ENCODE measurements at places on chromosomes 7 and 10.
A peak's percentile ranks its signal among the peaks of the same experiment; 100 is the strongest.

DNA sequence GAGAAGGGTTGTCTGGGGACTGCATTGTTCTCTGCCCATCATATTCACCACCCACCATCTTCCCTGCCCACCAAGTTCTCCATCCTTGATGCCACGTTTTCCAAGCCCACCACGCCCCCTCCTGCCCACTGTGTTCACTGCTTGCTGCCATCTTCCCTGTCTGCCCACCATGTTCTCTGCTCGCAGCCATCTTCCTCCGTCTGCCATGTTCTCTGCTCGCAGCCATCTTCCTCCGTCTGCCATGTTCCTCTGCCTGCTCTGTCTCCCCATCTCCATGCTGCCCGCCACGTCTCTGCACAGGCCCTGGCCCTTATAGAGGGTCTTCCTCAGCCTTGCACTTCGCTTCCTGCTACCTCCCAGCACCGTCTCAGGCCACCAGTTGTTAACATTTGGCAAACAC lies 30.0 kb upstream of the ZNF32 start:
- no peak for DNase-seq

- DNase-seq, result no peak
Observed at GRCh38 chr10:6299234-6299633, 96.5 kb downstream of the PFKFB3 start.

DNA sequence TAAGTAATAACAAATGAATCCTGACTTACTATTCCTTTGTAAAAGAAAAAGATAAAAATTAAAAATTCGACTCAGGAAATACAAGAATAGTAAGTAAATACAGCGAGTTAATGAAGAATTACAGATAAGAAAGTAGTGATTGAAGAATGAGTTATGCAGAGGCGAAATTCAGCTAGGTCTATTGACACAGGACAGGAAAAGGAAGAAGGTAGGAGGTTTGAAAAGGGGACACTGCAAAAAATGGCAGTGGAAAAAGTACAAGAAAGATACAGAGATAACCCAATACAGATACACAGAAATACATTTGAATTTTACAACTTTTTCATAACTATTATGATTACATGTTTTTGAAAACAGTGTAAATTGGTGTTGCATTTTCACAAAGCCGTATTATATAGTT lies 28.0 kb downstream of the JAZF1 start:
- no peak for DNase-seq

- no peak for DNase-seq
Observed at GRCh38 chr7:159116581-159117339, 27.9 kb downstream of the VIPR2 start.

DNA sequence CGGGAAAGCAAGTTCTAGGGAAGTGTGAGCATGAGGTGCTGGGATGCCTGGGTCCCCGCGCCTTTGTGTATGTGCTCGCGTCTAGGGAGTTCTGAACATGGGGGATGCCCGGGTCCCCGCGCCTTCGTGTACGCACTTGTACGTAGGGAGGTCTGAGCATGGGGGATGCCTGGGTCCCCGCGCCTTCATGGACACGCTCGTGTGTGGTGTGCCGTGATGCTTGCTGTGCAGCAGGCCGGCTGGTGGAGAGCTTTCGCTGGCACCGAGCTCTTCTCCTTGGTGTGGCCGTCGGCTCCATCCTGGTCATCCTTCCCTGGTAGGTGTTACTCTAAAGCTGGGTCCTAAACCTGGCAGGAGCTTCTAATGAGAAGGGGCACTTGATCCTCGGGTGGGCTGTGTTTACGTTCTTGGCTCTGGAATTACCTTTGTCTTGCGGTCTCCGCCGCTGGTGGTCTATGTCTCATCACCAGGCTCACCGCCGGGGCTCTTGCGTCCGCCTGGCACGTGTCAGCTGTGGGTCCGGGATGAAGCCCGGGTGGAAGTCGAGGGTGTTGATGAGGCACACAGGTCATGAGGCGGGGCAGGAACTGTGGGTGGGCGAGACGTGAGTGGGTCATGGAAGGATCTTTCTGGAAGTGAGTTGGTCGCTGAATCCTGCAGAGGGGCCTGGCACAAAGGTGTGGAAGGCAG lies 63.5 kb downstream of the DNAJB6 start:
- DNase-seq, result no peak

- DNase-seq, result no peak
Observed at GRCh38 chr10:104774234-104774633, 133.1 kb downstream of the SORCS3 start.

DNA sequence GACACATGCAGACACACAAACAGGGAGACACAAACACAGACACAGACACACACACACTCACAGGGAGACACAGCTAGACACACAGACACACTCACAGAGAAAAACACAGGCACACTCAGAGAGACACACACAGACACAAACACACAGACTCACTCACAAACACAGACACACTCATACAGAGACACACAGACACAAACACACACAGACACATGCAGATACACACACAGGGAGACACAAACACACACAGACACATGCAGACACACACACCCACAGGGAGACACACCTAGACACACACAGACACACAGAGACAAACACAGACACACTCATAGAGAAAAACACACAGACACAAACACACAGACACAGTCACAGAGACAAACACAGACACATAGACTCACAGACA lies 67.9 kb downstream of the ADARB2 start:
- no peak for DNase-seq

- peak; percentile 44 for DNase-seq
Observed at GRCh38 chr10:102202386-102202785, 23.7 kb upstream of the ELOVL3 start.

- DNase-seq, result no peak
Observed at GRCh38 chr10:30285970-30286369, 63.1 kb downstream of the MTPAP start.

DNA sequence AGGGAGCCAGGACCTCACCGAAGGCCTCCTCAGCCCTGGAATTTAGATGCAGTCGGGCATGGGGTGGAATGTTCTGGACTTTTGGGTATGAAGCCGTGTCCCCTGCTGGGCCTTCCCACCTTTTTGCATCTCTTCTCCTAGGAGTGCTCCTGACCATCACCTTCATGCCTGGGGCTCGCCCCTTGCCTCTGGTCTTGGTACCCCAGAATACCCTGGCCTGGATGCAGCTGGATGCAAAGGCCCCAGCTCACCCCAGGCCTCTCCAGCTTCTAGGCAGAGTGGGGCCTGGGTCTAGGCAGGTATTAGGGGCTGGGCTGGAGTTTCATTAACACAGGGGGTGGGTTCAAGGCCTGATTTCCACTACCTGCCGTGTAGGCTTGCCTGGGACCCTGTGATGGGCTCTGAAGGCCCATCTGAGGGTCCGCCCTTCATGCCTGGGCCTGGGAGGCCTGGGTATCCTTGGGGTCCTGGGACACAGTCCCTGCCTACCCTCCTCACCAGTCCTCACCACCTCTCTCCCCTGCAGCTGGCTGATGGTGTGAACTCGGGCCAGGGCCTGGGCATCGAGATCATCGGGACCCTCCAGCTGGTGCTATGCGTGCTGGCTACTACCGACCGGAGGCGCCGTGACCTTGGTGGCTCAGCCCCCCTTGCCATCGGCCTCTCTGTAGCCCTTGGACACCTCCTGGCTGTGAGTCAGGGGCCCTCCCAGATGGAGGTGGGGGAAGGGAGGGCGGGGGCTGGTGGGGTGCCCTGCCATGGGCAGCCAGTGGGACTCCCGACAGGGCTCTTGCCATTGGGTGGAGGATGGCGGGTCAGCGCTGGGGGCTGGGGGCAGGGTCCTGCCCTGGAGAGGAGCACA lies 10.1 kb downstream of the AQP1 start:
- no peak for DNase-seq

DNA sequence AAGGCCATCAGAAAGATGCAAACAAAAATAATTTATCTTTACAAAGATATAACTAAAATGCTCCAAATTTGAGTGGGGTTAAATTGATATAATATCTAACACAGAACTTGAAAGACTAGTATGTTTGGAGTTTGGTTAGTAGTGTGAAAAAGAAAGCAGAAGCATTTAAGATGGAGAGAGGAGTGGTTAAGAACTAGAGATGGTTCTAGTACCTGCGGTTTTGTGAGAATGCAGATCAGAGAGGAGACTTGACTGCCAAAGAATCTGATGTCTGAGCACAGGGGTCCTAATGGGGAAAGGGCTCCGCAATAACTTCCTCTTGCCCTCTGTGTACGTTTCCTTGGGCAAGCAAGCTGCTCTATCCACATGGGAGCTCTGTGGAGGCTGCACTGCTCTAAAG lies 506.8 kb upstream of the COBL start:
- DNase-seq, result no peak

DNA sequence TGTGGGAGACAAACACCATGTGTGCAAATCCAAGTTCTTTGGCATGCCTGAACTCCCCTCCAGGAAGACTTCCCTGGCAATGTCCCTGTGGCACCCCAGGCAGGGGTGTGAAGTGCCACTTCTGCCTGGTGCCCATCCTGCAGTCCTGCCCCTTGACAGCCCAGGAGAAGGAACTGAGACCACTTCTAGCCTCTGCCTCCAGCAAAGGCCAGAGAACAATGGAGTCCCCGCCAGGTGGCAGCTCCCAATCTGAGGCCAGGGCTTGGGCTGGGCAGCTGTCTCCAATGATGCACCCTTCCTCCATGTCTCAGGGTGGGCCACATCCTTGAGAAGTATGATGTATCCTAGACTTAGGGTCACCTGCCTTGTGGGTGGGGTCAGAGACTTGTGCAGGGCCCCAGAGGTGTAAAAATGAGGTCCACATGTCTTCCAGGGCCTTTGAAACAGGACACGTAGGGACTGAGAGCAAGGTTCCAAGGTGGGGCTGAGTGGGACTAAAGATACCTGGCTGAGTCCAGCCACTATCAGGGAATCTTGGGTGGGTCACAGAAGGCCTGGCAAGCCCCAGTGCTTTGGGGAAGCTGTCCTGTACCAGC lies 5.5 kb downstream of the FXYD4 start:
- no peak for DNase-seq

- no peak for DNase-seq
Observed at GRCh38 chr7:134686786-134687185, 40.1 kb downstream of the BPGM start.

DNA sequence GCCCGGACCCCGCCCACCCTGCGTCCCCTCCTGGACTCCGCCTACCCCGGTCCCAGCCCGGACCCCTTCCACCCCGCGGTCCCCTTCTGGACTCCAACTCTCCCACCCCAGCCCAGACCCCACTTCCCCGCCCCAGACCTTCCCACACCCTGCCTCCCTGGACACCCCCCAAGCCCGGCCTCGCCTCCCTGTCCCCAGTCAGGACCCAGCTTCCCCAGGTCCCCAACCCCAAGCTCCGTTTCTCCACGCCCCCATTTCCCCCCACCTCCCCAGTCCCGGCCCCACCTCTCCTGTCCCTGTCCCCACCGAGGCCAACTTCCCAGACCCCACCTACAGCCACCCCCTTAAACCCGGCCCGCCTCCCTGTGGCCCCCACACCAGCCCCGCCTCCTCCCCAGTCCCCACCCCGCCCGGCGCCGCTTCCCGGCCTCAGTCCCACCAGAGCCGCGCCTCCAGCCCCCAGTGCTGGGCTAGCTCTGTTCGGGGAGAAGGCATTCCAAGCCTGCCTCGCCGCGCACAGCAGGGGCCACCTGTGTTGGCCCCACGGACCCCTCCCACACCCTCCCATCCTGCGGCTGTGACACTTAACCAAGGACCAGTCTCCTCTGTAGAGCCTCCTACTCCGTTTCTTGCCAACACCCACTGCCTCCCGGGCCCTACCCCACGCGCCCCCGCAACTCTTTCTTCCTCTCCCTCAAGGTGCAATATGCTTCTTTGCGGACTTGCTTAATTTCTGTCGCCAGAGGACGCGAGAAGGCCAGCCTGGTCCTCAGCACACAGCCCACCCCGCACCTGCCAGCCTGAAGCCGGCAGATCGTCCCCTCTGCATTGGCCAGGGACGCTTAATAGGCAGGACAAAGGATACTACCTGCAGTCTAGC lies 736 bp upstream of the ITIH5 start:
- peak; percentile 41 for DNase-seq

DNA sequence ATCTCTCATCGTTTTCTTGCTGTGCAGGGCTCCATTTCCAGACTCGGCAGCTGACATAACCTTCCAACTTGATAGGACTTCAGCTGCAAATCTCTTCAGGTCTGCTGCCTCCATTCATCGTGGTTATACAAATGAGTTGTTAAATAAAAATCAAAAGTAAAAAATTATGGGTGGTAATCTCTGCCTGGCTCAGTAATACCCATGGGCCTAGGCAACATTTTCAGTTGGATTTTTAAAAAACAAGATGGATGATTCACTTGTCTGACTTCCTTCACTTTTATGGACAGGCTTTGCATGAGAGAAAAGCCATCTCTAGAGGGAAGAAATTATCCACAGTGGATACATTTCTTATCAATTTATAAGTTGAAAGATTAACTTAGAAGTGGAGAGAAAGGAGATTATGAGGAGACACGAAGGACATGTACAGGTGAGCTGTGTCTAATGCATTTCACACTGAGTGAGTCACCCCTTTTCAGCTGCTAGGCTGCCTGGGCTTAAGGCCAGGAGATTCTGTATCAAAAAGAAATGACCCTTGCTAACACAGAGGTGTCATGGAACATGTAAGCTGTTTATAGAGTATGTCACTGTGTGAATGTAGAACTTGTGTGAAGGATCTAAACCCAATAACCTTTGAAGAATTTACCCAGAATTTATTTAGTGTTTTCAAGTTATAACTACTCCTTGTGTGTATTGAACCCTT lies 495.1 kb downstream of the AUTS2 start:
- no peak for DNase-seq

- DNase-seq, result no peak
Observed at GRCh38 chr10:47336387-47337134, 11.6 kb upstream of the RBP3 start.

- peak; percentile 39 for DNase-seq
Observed at GRCh38 chr7:87152897-87153641, 816 bp downstream of the DMTF1 start.

- DNase-seq, result no peak
Observed at GRCh38 chr10:33506838-33507661, 172.6 kb upstream of the NRP1 start.

All from GM13976 (cell line).